ENCODE measurements at places on chromosomes 7 and 10. TPM values are rescaled to one million over a fixed set of nuclear protein-coding genes. Genes with fewer than 3 reads are reported as not detected.
A peak's percentile ranks its signal among the peaks of the same experiment; 100 is the strongest.

ANKRD30A gene
- total RNA-seq = not detected

CHAT gene
- not detected for total RNA-seq

MSS51 gene
- 2.3 TPM for total RNA-seq

FGL2 gene
- total RNA-seq = not detected

ACBD7 gene
- total RNA-seq = 1.8 TPM

TAS2R5 gene
- 0.77 TPM for total RNA-seq

GRCh38 chr7:87219545-87220025, at the start of gene TMEM243:
Gene TMEM243 (minus strand): TSS chr7:87219732. CDS start chr7:87219503, 229 bp downstream.
- peak within 1 kb of the TSS; percentile 72 for H3K27ac ChIP-seq
- peaks cover 22% of the 10 kb centered on the region for H3K27me3 ChIP-seq
- H3K4me3 ChIP-seq = peak within 1 kb of the TSS; percentile 72

DNA sequence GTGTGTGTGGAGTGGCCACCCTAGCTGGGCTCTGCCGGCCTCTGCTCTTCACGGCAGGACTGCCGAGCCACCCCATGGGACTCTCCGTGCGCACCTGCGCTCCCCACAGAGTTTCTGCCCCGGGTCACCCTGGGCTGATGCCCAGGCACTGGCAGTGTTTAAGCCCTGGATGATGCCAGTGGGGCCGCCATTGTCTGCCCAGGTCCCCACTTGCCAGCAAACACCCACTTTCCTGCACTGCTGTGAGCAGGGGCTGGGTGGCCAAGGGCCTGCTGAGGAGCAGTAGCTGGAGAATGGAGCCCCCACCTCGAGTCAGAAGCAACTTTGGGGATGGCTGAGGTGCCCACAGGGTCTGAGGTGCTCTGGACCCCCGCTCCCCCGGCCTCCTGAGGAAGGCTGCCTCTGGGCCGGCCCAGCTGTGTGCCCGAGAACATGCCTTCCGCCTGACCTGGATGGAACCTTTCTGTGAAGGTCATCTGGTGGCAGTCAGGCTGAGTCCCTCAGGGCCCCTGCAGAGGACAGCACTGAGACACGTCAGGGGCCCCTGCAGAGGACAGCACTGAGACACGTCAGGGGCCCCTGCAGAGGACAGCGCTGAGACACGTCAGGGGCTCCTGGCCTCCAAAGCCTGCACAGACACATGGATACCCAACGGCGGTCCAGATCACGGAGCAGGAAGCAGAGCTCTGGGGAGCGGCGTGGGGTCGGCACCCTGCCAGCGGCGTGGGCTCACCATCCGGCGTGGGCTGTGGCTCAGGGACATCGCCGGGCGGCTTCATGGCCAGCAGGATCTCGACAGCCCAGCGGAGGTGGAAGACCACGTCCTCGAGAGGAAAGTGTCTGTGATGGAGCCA, 62.0 kb downstream of the CFAP46 start:
- no peaks in the 10 kb centered on the region for H3K27me3 ChIP-seq
- DNase-seq = no peak
- H3K4me3 ChIP-seq = no peak overlapping the region
- no peaks in the 10 kb centered on the region for H3K36me3 ChIP-seq

DNA sequence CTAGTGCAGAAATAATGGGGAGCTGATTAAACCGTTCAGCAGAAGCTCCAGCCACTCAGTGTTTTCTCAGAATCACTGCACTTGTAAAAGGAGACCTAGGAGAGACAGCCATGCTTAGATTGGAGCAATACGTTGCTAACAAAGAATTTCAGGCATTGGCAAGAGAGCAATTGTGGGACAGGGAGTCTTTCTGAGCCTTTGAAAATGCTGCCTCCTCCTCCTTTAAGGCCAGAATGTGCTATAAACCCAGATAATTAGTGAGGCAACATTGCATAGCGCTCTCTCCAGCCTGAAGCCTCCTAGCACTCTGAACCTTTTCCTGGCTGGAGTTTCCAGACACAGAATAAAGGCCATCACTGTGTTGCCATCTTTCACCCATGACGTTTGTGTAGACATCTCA, 18.5 kb upstream of the PTPRN2 start:
- no peaks in the 10 kb centered on the region for H3K36me3 ChIP-seq
- H3K4me1 ChIP-seq = no peaks in the 10 kb centered on the region
- H3K4me3 ChIP-seq = no peak overlapping the region

- H3K27ac ChIP-seq = no peak overlapping the region
- peaks cover 4% of the 10 kb centered on the region for H3K36me3 ChIP-seq
- H3K4me1 ChIP-seq = no peaks in the 10 kb centered on the region
- DNase-seq = no peak
Measured at GRCh38 chr7:11021468-11021867, 47.8 kb downstream of the PHF14 start.

DNA sequence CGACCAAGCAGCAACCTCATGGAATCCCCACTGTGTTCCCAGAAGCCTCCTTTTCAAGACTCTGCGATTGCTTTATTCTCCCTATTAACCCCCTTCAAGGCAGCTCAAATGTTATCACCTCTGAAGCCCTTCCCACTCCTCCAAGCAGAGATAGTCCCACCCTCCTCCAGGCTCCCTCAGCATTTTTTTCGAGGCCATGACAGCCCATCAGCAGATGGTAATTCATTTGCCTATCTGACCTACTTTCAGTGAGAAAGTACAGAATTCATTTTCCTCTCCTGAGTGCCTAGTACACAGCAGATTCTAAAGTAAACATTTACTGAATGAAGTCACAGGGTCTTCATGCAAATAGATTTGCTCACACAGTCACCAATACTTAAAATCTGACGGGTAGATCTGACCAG, 47.8 kb downstream of the HERPUD2 start:
- DNase-seq = no peak
- H3K4me1 ChIP-seq = no peaks in the 10 kb centered on the region
- no peaks in the 10 kb centered on the region for H3K27me3 ChIP-seq
- H3K4me3 ChIP-seq = no peak overlapping the region

- no peaks in the 10 kb centered on the region for H3K36me3 ChIP-seq
- no peak for DNase-seq
- H3K4me3 ChIP-seq = no peak overlapping the region
Measured at GRCh38 chr10:60139290-60139689, 232.9 kb upstream of the CCDC6 start.

DNA sequence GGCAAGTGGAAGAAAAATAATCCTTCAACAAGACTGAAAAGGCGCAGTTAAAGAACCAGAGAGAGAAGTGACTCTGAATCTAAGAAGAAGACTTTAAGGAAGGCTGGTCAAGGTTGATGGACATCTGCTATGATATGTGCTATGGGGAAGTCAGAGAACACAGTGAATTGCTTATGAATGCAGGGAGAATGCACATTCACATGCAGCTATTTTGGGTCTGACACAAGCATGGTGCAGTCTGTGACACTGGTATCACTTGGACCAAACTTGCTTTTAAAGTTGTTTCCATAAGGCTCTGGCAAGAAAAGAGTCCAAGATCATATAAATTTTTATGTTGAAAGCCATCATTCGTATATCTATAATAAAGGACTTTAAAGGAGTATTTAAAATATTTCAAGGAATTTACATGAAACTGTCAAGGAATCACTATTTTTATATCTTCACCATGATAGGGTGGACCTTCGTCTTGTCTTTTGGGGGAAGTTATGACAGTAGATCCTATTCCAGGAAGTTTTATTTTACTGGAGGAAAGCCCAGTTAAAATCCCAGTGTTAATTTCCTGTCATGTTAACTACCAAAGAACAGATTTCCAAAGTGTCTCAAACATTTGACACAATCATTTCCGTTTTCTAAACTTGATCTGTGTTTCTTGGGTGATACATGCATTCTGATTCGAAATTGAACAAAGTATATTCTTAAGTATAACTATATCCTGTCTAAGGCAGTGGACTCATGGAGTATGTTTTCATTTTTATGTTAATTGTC, 239.6 kb downstream of the SDK1 start:
- H3K27me3 ChIP-seq = no peaks in the 10 kb centered on the region
- no peak overlapping the region for H3K4me3 ChIP-seq
- no peaks in the 10 kb centered on the region for H3K36me3 ChIP-seq
- no peak overlapping the region for H3K27ac ChIP-seq

DNA sequence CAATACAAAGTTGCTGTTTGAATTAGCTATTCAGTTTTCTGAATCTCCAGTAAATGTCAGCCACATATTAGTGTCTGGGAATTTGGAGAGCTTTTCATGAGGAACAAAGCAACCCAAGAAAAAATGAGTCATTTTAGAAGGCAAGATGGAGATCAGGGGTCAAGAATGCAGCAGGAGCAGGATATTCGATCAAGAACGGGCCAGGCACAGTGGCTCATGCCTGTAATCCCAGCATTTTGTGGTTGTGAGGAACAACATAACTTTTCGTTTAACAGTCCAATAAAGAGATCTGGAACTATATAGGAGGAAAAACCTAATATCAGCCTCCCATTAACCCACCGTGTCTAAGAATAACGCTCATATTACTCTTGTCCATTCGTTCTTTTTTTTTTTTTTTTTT, 600.5 kb downstream of the MAGI2 start:
- H3K4me1 ChIP-seq = peaks cover 2% of the 10 kb centered on the region
- H3K27ac ChIP-seq = no peak overlapping the region
- no peak for DNase-seq
- H3K27me3 ChIP-seq = no peaks in the 10 kb centered on the region

- no peaks in the 10 kb centered on the region for H3K27me3 ChIP-seq
- H3K4me1 ChIP-seq = peaks cover under 1% of the 10 kb centered on the region
- H3K36me3 ChIP-seq = no peaks in the 10 kb centered on the region
- H3K27ac ChIP-seq = no peak overlapping the region
- H3K4me3 ChIP-seq = no peak overlapping the region
Measured at GRCh38 chr10:132382231-132382922, 14.6 kb upstream of the PWWP2B start.

- no peaks in the 10 kb centered on the region for H3K4me1 ChIP-seq
- DNase-seq = no peak
- H3K36me3 ChIP-seq = no peaks in the 10 kb centered on the region
- H3K4me3 ChIP-seq = no peak overlapping the region
Measured at GRCh38 chr10:69716711-69717560, 84.8 kb upstream of the COL13A1 start.

DNA sequence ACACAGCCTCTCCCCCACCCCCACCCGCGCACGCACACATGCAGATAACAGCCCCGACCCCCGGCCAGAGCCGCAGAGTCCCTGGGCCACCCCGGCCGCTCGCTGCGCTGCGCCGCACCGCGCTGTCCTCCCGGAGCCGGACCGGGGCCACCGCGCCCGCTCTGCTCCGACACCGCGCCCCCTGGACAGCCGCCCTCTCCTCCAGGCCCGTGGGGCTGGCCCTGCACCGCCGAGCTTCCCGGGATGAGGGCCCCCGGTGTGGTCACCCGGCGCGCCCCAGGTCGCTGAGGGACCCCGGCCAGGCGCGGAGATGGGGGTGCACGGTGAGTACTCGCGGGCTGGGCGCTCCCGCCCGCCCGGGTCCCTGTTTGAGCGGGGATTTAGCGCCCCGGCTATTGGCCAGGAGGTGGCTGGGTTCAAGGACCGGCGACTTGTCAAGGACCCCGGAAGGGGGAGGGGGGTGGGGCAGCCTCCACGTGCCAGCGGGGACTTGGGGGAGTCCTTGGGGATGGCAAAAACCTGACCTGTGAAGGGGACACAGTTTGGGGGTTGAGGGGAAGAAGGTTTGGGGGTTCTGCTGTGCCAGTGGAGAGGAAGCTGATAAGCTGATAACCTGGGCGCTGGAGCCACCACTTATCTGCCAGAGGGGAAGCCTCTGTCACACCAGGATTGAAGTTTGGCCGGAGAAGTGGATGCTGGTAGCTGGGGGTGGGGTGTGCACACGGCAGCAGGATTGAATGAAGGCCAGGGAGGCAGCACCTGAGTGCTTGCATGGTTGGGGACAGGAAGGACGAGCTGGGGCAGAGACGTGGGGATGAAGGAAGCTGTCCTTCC, 620 bp downstream of the EPO start:
- DNase-seq = no peak
- H3K36me3 ChIP-seq = no peaks in the 10 kb centered on the region
- 0 out of 2 replicates have a peak, but pooled peaks cover 6% of the 10 kb centered on the region for H3K4me1 ChIP-seq

All from Panc1 (cell line).